Activated T-cell treated with anti-CD3 and anti-CD28 coated beads for 4 hours (primary cell): ENCODE measurements at places on chromosomes 16 and 17.

GRCh38 chr16:56231-56927 is 2.8 kb downstream of the SNRNP25 start:
- DNase-seq = no peak

DNA sequence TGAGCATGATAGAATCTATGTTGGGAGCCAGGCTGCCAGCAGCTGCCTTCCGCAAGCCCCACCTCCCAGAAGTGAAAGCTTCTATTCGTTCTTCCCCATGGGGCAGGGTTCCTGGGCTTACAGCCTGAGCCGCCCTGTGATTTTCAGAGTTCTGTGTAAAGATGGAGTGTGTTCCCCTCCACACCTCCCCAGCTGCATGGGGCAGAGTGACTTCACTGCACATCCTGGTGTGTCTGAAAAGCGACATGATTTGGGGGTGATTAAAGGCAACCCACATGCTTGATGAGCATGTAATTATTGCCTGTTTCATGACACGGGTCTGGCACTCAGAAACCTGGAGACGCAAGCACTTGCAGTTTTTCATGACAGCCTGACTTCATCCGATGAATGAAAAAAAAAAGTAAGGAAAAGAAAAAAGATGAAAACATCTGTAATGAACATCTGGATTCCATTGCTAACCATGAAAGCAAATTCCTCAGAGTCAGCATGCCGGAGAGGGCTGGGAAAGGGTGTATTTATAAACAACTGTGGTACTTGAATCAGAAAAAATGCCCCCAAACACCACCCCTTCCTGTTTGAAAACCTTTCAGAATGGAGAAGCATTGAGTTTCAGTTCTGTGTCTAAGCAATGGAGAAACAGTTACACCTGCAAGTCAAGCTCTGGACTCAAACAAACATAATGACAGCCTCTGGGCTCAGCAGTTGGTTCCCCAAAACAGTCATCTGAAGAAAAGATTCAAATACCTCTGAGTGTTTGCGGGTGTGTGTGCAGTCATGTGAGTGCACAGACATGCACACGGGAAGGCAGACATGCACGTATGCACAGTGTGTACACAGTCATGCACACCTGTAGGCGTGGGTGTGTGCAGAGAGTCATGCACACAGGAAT is 266.0 kb downstream of the ENGASE start:
- no peak for DNase-seq

DNA sequence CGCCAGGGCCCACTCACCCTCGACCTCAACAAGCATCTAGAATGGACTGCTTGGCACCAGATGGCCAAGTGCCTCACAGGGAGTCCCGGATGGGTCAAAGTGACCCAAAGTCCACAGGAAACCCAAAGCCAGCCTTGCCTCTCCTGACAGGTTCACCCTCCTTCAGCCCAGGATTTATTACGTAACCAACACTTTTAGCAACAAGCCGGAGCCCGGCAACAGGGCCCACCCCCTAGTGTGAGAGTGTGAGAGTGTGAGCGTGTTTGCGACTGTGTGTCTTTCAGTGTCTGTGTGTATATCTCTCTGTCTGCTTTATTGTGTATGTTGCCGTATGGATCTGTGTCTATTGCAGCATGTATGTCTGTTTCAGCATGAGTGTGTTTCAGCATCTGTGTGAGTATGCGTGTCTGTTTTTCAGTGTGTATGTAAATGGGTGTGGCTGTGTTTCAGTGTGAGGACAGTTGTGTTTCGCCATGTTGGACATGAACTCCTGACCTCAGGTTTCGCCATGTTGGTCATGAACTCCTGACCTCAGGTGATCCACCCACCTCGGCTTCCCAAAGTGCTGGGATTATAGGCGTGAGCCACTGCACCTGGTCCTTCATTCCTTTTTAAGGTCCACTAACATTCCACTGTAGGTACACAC is 13.7 kb upstream of the PEMT start:
- no peak for DNase-seq

DNA sequence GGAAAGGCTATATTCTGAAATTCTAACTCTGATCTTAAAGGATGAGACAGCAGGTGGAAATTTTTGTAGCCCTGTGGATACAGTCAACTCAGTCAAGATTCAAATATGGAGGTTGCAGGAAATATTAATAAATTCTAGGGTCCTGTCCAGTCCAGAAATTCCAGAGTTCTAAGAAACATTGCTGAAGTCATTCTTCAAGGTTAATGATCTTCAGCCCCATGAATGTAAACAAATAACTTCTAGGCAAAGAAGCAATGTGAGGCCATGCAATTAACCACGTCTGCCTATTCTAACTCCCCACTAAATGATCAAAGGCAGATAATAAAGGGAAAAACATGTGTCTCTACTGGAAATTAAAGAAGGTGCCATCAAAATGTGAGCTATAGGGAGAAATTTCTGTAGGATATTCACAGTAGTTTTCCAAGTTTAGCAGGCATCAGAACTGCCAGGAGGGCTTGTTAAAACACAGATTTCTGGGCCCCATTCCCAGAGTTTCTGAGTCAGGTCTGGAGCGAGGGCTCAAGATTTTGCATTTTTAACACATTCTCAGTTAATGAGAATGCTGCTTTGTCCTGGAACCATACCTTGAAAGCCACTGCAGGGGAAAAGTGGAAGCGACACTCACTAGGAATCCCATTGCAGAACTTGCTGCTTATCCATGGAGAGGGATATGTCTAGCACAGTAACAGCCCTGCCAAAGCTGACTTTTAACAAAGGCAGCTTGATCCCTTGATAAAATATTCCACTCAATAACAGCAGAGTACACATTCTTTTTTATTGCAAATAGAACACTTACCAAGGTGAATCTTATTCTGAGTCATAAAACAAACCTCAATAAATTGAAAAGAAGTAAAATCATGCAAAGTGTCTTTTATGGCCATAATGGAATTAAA is 61.8 kb downstream of the DNAH3 start:
- DNase-seq = no peak
